ENCODE measurements at places on chromosomes 4 and X.

GRCh38 chr4:103092245-103092644 lies 7.4 kb downstream of the BDH2 start:
- DNase-seq: no peak

DNA sequence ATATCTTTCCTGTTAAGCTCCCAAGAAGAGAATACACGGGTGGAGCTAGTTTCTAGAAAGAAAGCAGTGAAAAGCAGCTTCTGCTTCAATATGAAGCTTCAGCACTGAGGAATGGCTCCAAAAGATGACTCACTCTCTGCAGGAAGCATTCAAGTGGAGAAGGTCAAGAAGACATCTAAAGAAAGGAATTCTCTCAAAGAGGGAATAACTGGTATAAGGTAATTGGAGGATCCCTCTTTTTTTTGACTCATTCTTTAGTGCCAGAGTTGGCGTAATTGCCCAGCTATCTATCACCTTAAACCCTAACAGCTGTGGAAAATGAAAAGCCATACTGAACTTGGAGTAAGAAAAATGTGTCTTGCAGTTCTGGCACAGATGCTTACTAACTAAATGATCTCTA lies 3.5 kb downstream of the EDA2R start:
- peak; percentile 88 for DNase-seq

DNA sequence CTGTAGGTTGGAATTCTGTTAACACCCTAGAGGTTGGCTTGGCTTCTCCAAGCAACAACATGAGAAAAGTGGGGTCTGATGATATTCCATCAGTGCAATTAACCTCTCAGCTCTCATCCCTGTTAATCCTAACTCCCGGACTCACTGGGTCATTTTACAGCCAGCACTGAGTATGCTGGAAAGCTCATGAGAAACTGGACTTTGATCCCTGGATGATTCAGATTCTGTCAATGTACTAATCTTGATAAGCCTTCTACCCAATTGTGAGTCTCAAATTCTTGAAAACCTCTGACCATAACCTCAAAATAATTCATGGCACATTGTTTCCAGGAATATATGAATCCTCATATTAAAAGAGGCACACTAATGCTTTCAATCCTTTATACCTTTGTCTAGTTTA lies 244.3 kb upstream of the DCAF8L1 start:
- no peak for DNase-seq

DNA sequence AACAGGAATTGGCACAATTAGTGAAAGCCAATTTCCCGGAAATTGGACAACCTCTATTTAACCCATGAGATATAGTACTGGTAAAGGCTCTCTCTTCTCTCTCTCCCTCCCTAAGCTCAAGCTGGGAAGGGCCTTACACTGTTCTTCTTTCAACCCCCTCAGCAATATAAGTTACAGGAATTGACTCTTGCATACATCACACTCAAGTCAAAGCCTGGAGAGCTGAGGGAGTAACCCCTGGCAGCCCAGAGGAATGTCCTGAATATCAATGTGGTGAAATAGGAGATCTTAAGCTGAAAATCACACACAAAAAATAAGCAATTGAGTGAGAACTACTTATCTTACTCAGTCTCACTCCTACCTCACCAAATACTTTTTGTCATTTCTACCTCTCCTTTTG lies 186.9 kb upstream of the SPOCK3 start:
- DNase-seq: no peak

GRCh38 chr4:8202108-8203051 lies 3.3 kb downstream of the SH3TC1 start:
- no peak for DNase-seq

GRCh38 chrX:130799393-130799792 lies 103.6 kb downstream of the ENOX2 start:
- DNase-seq: peak; percentile 17

GRCh38 chrX:9442056-9442455 lies 22.8 kb upstream of the TBL1X start:
- no peak for DNase-seq

DNA sequence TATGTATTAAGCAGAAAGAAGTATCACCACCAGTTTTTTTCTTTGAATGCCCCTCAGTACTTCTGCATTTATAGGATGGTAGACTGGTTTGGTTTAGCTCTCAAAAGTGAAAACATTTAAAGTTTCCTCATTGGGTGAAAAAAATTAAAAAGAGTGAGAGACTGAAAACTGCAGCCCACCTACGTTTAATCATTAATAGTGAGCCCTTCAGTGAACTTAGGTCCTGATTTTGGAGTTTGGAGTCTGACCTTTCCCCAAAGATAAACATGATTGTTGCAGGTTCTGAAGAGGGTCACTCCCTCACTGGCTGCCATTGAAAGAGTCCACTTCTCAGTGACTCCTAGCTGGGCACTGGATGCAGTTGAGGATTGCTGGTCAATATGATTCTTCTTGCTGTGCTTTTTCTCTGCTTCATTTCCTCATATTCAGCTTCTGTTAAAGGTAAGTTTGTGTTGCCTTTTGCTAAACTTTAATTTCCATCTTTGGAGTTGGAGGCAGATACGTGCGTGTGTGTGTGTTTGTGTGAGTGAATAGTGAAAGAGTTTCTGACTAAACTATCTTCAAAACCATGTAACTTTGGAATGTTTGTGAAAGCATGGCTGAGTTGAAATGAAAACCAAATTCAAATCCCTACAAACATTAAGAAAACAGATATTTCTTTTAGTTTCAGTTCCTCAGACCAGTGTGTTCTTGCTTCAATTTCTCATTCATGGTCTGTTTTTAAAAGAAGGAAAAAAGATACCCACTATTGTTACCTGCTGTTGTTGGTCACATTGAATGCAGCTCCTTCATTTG lies at the start of gene MTTP:
Gene MTTP (plus strand): TSS at position 295 of the 795 bp plus-strand sequence. CDS start 86 bp downstream, at position 381.
- no peak for DNase-seq

GRCh38 chr4:86961605-86962295 lies 26.9 kb downstream of the AFF1 start:
- DNase-seq: peak; percentile 64

- no peak for DNase-seq
These were observed 6.6 kb downstream of the CLRN2 start for GRCh38 chr4:17521595-17521994.

GRCh38 chrX:33132569-33132968 lies 78.8 kb downstream of the DMD start:
- DNase-seq: no peak

DNA sequence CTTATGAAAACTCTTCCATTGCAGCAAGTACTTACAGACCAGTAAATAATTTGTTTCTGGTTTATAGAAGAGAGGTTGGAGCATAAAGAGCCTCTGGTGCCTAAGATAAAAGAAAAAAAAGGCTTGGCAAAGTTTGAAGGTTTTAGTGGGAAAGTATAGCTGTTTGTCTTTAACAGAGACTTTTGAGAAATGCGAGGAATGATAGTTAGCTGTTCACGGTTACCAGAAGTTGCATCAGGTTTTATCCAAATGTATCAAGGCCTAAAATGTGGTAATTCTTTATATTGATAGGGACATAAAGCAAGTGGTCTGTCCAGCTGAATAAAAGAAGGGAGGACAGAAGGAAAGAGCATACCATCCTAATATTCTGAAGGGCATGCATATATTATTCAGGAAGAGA lies 29.3 kb downstream of the RAP1GDS1 start:
- peak; percentile 92 for DNase-seq
